ENCODE measurements at places on chromosomes 5 and 9. TPM values are rescaled to one million over a fixed set of nuclear protein-coding genes. Genes with fewer than 3 reads are reported as not detected.

Gene CDH10
- 0.10 TPM for total RNA-seq

Gene PLCXD3
- total RNA-seq = under 0.01 TPM

Gene PRUNE2
- 0.31 TPM for total RNA-seq

Gene IDNK
- 5.2 TPM for total RNA-seq

Gene ST8SIA4
- 20.7 TPM for total RNA-seq

Gene JAKMIP2
- 1.2 TPM for total RNA-seq

Gene SLC45A2
- under 0.01 TPM for total RNA-seq

Gene FAM153A
- 16.5 TPM for total RNA-seq

Gene STKLD1
- 0.10 TPM for total RNA-seq

Gene GLRA1
- not detected for total RNA-seq

Gene STARD4
- 45.2 TPM for total RNA-seq

Gene LHX3
- total RNA-seq = not detected

Gene OTP
- not detected for total RNA-seq

Gene EDIL3
- total RNA-seq = 0.10 TPM

Gene SLC46A2
- total RNA-seq = 0.94 TPM

Gene DIMT1
- total RNA-seq = 16.0 TPM

Gene INSL4
- total RNA-seq = not detected

Gene COL23A1
- 0.10 TPM for total RNA-seq

Gene CAMK2A
- 0.94 TPM for total RNA-seq

Gene GPR151
- not detected for total RNA-seq

Gene ABO
- total RNA-seq = 4.5 TPM

Gene SLF1
- total RNA-seq = 19.0 TPM

Gene CHD1
- total RNA-seq = 454 TPM
